Eye (tissue), 1 donor: ENCODE measurements at places on chromosomes 1 and 21.

- peak; percentile 72 for DNase-seq
These were observed 48.5 kb downstream of the NR5A2 start for GRCh38 chr1:200075938-200076546.

DNA sequence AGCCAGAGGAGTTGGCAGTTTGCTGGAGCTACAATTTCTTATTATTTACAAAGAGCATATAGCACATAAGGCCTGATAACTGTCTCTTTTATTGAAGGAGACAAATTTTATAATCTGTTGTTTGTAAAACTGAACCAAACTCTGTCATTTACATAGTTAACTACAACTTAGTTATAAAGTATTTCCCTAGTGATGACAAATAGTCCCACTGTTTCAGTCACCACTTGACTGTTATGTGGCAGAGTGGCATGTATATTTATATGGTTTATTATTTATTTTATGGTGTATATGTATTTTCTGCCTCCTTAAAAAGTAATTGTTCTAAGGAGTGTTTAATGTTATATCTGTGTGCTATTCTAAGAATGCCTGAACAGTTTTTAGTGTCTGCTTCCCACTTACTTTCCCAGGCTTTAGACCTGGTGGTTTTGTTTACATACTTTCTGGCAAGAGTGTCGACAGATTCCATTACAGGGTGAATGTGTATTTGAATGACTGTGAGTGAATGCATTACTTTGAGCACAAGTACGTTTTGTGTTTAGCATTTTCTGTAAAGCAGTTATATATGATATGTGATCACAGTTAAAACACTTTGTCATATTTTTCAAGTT lies 10.0 kb downstream of the TSEN15 start:
- DNase-seq: no peak

DNA sequence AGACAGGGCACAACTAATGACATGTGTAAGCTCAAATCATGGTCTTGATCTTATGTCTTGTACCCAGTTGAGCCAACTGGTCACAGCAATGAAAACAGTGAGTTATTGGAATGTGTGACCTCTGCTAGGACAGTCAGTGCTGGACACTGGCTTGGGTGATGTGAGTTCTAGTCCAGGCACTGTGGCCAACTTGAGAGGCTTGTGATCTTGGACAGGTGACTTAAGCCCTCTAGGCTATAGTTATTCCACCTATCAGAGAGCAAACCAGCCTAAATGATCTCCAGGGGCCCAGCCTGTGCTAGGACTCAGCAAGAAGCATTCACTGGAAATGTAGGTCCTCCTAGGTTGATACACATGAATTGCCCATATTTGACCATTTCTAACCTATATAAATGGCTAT lies 1.1 kb downstream of the KCNE2 start:
- no peak for DNase-seq

DNA sequence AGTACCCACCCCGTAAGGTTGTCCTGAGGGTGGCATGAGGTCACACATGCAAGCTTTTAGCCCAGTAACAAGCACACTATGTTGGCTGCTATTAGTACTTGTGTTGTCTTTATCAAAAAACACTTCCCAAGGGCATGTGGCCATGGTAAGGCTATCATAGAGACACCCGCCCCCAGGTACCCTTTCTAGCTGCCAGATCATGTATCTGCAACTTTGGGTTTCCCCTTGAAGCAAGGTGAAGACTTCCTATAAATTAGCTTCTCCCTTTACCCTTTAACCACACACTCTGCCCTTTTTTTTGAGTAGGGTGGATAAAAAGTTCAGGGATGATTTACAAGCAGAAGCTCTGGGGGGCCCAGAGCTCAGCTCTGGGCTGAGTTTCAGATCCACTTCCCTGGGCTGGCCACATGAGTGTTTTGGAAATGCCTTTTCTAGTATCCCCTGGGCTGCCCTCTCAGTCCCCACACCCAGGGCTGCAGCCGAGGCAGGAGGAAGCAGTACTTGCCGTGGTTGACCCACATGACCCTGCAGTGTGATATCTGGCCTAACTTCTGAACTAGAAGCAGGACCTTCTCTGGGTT lies 2.0 kb downstream of the ZDHHC18 start:
- DNase-seq: no peak

DNA sequence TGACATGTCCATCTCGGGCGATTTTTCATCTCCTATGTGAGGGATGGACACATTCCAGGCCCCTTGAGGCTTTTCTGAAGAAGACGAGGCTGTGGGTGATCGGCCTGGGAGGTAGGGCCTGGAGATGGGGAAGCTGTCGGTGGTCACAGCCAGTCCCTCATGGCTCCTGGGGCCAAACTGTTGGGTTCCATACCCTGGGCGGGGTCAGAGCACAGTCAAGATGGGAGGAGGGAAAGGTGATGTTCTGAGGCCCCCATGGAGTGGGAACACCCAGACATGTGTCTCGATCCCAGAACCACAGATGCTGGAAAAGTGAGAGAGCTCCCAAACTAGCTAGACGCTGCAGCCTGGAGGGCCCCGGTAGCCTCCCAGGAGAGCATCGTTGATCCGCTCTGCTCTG lies 157.5 kb upstream of the C1orf174 start:
- DNase-seq: no peak

- no peak for DNase-seq
These were observed 29.7 kb upstream of the LAPTM5 start for GRCh38 chr1:30787266-30787665.

GRCh38 chr1:26677306-26678115 lies 18.3 kb upstream of the ARID1A start:
- DNase-seq: peak; percentile 79

GRCh38 chr1:205310976-205311704 lies 10.4 kb downstream of the NUAK2 start:
- DNase-seq: no peak

GRCh38 chr1:160061369-160062229 lies 8.4 kb downstream of the KCNJ10 start:
- no peak for DNase-seq

- no peak for DNase-seq
These were observed 137.9 kb downstream of the SLC45A1 start for GRCh38 chr1:8455700-8456307.

- DNase-seq: no peak
These were observed 1414.7 kb downstream of the PLA2G4A start for GRCh38 chr1:188243456-188243855.

- DNase-seq: no peak
These were observed 191.4 kb downstream of the AMY1C start for GRCh38 chr1:103941086-103941485.

DNA sequence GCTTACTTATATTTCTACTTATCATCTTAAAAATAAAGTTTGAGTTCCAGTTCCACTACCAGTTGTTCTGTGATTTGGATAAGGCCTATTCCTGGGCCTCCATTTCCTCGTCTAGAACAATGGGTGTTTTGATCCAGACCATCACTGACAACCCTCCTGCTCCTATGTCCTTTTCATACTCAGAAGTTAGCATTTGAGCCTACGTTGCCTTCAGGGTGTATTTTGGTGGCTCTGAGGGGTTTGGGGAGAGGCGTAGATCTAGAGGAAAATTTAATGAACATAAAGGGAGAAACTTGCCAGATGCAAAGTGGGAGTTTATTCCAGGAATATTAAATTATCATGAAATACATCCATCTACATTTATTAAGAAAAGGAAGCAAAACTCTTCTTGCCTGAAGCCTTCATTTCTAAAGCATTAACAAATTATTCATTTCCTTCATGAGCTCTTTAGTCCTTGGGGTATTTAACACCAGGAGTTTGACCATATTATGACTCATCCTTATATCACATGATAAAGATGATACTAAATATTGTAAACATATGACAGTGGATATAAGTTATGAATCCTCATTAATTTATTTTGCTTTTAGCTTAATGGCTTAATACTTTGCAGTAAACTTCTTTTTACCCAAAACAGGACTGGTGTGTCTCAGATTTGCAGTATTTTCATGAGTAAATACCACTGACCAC lies 47.2 kb upstream of the SYT14 start:
- no peak for DNase-seq

DNA sequence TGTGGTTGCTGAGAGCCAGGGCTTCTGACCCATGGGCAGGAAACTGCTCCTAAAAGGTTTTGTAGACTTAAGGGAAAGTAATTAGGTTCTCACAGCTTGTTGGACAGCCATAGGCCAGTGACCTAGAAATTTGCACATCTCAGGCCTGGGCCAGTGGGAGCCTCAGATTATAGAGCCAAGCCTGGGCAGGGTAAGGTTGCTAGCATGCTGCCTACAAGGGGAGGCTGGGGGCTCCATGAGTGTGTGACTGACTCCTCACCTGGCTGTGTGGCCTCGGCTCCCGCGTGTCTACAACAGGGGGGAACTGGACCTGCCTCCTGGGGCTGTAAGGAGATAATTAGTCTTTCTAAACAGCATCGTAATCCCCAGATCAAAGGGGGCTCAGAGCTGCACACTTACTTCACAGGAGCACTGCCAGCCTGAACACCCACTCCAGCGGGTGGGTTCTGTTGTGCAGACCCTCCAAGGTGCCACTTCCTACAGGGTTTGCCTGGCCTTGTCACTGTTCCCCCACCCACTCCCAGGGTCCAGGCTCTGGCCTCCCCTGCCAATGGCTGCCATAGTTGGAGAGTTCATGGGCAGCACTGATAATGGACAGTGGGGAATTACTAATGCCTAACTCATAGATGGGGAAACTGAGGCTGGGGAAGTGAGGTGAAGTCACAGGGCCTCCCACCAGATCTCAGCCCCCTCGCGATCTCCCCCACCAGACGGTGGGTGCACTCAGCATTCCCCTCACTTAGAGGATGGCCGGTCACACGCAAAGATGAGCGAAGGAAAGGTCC lies 230.4 kb upstream of the TMEM51 start:
- no peak for DNase-seq

DNA sequence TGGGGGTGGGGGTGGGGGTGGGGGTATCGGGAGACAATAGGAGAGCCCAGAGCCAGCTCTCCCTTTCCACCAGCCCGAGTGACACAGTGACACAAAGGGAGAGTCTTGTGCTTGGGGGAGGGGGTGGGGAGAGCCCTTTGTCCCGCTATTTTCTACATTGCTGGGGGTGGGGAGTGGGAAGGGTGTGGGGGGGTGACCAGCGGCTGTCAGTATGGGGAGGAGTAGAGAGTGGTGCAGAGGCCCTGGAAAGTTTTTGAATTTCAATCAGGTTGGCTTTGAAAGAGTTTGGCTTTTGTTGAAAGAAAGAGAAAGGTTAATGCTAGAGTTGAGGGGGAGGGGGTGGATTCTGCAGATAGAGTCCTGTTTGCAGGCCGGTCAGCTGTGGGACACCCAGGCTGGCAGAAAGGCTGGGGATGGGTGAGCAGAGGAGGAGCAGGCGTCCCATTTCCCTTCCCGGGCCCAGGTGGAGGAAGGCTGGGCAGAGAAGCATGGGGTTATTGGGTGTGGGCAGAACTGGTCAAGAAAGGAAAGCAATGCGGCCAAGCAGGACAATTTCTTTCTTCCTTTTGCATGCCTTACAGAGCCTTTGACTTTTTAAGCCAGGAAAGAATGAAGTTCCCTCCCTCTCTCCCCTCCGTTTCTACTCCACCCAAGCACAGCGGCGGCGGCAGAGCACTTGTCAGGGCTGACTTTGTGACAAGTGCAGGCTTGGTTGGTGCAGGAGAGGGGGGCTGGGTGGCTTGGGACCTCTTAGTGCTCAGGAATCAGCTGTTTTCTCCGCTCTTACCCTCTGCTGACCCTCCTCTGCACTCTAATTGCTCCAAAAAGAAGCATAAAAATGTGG lies 96.2 kb downstream of the RNF220 start:
- peak; percentile 82 for DNase-seq

DNA sequence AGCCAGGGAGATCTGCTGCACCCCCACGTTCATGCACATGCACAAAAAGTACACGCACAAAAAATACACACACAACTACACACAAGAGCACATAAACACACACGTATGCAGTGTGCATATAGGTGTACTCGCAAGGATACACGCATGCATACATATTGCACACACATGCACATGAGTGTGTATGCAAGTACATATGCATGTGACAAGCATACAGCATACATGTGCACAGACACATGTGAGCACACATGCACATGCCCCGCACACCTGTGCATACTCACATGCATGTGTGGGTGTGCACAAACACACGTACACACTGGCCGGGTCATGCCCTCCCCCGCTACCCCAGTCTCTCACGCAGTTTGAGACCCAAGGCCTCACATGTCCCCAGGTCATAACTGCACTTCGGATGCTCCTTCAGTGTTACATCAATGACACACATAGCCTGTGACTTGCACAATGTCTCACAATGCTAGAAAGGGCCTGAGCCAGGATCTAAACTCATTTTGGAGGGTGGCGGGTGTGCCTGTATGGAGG lies 52.6 kb downstream of the FOXO6 start:
- no peak for DNase-seq

- no peak for DNase-seq
These were observed 24.0 kb upstream of the SAMD13 start for GRCh38 chr1:84277343-84278059.

- peak; percentile 68 for DNase-seq
These were observed 24.9 kb upstream of the CR1L start for GRCh38 chr1:207619871-207620542.

GRCh38 chr1:42940851-42941639 lies 17.6 kb downstream of the SLC2A1 start:
- no peak for DNase-seq

DNA sequence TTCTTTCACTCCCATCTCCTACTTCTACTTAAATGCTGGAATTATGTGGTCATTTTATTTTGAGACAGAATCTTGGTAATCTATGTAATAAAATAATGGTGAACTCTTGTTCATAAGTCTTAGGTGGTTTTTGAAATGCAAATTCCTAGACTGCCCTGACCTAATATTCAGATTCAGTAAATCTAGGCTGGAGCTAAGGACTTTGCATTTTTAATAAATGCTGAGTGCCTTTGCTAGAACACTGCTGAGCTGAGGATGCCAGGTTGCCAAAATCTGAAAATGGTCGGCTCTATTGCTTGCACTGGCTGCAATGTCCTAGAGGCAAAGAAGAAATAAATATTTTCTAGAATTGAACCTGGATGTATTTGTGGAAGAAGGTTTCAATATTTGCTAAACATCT lies 187.4 kb downstream of the HMCN1 start:
- DNase-seq: no peak

GRCh38 chr1:81670286-81670685 lies 130.4 kb upstream of the ADGRL2 start:
- DNase-seq: no peak

DNA sequence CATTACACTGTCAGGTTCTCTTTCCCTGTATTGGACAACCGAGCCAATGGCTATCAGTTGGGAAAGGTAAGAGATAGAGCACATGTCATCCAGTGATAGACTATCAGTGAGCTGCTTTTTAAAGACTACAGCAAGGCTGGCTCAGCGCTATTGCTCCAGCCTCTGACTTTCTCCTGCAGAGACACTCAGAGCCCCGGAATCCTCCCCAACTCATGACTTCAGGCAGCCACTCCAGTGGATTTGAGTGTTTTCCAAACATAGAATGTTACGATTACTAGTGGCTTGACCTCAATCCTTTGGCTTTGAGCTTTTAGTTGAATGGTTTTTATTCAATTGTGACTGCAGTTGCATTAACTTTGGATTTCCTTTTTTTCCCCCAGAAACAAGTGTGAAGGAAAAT lies 331.9 kb downstream of the DISC1 start:
- DNase-seq: no peak

GRCh38 chr1:91597215-91597614 lies 96.6 kb downstream of the CDC7 start:
- DNase-seq: no peak

- no peak for DNase-seq
These were observed 529.4 kb downstream of the KIF26B start for GRCh38 chr1:245684166-245684565.
